ENCODE measurements at places on chromosomes 5 and 9.
A peak's percentile ranks its signal among the peaks of the same experiment; 100 is the strongest.

DNA sequence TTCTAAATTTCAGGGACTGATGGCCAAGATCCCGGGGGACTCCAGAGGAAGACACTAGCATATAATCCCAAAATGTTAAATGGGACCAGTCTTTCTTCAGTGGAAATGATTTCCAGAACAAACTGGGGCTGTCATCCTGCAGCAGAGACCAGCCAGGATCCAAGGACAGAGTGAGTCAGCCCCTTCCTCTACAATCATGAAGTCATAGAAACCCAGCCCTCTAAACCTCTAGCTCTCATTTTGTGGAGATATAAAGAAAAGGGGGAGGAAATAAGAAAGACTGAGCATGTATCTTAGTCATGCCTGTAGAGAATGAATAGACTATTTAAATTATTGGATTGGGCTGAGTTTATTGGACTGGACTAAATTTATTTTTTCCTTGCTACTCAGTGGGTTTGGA, 318.3 kb downstream of the AGTPBP1 start:
- no peak for DNase-seq

DNA sequence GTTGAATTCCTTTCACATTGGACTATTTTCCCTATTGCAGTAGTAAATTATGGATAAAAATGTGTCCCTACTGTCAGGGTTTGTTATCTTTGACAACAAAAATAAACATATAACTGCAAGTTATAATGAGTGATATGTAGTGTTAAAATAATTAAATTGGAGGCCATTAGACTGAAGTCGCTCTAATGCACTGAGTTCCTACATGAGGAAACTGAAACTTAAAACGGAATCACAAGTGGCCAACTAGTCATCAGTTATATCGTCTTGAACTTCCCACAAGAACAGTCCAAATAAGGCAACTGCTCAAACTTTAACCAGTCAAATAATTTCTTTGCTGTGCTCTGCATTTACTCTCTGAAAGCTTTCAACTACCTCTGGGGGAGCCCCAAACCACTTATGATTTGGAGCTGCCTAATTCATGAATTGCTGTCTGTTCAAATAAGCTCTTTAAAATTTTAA, 2.1 kb upstream of the IFT74 start:
- peak; percentile 46 for DNase-seq

GRCh38 chr9:37407468-37407867, 15.0 kb upstream of the GRHPR start:
- no peak for DNase-seq

GRCh38 chr5:151523335-151523734, 67.8 kb downstream of the FAT2 start:
- peak; percentile 22 for DNase-seq
